CD4-positive, CD25-positive, alpha-beta regulatory T cell (primary cell): ENCODE measurements at places on chromosomes 7 and 10. TPM values are rescaled to one million over a fixed set of nuclear protein-coding genes. Genes with fewer than 3 reads are reported as not detected.

Gene LRIT1
- total RNA-seq = not detected

GRCh38 chr10:113022265-113022664 lies 72.2 kb downstream of the TCF7L2 start:
- no peak for DNase-seq

Gene EGR2
- total RNA-seq = 7.5 TPM

DNA sequence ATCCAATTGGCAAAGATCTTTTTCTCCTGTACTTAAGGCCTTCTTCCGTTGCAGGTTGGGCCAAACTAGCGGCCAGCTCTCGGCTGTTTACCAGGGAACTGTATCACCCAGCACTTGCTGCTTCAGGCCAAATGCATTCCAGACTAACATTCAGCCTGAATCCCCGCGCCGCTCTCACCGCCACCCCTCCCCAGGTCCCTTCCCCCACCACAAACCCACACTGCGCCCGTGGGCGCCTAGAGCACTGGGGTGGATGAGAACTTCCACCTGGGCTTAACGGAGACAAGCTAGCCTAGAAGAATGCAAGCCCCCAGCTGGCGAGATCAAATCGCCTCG lies 676 bp downstream of the TCAF1 start:
- no peak for DNase-seq

Gene GSTO2
- 1.7 TPM for total RNA-seq

Gene HOXA3
- total RNA-seq = not detected
